Cerebellum (tissue), 4 donors: ENCODE measurements at places on chromosomes 7 and 10.
A peak's percentile ranks its signal among the peaks of the same experiment; 100 is the strongest.

DNA sequence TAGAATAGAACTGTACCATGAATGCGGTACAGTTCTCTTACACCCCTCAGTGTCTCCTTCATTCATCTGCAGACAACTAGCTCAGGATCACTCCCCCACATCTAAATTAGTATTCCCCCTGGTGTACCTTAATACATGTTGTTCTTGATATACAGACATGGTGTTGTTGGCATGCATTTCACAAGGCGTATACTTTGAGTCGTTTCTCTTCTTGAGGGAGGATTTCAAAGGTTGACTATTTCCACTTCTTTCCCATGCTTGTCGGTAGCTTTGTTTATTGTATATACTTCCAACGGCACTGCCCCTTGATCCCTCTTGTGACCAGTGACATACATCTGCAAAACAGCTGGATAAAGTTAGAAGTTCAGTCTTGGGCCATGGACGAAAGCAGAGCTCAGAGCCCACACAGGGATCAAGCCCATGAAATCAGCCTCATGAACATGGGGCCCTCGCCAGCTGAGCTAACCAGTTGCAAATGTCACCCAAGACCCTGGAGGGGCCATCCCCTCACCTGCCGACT, 8.6 kb downstream of the CPA4 start:
- DNase-seq: no peak

DNA sequence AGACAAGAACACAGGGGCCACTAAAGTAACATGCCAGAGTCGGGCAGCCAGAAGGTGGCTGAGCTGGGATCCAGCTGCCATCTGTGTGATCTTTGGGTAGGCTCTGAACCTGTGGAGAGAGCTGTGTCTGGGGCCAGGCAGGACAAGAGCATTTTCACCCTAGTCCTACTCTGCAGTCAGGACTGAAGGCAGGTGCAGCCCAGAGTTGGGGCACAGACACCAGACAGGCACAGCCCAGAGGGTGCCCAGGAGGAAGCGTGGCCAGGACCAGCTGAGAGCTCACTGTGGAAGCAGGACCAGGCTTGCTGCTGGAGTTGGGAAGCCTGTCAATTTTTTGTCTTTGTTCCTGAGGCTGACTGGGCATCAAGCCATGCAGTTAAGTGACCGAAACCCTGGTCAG, 113.6 kb downstream of the ADCY1 start:
- no peak for DNase-seq

GRCh38 chr7:157961731-157962457, 625.1 kb downstream of the DNAJB6 start:
- DNase-seq: no peak

DNA sequence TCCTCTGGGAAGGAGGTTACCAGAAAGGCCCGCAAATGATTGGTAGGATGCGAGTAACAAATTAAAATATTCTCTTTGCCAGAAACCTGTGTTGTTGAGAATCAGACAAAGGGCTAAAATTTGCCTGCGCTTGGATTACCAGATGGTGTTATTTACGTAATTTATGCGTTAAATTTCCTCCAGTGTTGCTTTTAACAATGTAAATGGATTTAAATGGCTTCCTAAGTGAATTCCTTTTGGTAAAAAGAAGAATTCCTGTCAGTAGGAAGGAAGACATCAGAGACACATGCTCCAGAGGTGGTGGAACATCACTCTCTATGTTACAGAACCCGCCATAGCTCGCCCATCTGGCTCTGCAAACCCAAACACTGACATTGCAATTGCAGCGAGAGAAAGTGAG, 520.6 kb downstream of the GALNT17 start:
- DNase-seq: no peak

DNA sequence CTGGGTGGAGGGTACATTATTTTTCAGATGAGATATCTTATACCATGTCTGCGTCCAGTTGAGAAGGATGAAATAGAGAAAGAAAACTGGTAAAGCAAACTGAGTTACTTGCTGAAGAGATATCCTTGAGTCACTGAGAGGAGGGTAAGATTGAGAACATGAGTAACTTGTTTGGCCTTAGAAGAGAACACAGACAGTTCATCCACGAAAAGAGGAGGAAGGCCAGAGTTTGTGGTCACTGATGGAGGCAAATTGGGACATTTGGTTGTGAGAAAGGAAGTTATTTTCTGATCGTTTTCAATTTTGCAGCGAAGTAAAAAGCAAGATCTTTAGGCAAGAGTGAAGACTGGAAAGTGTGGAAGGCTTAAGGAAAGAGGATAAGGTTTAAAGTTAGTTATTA, 15.6 kb downstream of the MBL2 start:
- no peak for DNase-seq

DNA sequence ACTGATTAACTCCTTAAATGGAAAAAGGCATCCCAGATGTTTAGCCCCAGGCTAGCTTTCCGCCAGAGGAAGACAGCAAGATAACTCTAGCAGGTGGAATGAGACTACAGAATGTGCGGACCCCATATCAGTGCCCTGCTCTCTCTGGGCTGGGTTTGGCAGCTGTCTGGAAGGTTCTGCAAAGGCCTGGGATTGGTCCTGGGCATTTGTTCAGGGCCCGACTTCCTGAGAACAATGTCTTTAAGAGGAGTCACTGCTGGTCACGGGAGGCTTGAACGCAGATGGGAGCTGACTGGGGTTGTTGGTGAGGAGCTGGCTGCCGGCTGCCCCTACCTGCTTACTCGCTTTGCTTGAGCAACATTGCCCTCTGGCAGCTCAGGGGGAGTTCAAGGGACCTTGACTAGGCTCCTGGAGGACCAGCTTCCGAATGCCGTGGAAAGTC, 130.6 kb upstream of the BTBD16 start:
- no peak for DNase-seq

- no peak for DNase-seq
Observed at GRCh38 chr7:49260538-49260937, 336.2 kb downstream of the CDC14C start.

- DNase-seq: no peak
Observed at GRCh38 chr10:71725998-71726579, 6.5 kb upstream of the C10orf105 start.

- DNase-seq: no peak
Observed at GRCh38 chr10:118321724-118322575, 20.2 kb downstream of the FAM204A start.

GRCh38 chr7:155353256-155353897, 55.7 kb downstream of the INSIG1 start:
- DNase-seq: no peak

DNA sequence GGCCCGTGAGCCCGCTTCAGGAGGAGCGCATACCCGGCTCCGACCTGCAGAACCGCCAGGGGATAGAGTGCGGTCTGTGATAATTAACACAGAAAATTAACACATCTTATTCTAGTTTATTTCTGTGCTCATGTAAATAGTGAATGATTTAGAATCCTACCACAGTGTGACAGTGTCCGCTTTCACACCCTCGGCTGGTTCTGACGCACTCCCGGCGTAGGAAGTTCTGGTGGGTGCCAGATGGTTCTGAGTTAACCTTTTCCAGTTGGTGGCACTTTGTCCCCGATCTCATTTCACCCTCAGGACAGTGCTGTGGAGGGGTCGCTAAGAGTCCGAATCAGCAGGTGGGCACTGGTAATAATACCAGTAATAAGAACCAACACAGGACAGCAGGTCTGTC, 28.3 kb upstream of the FXYD4 start:
- no peak for DNase-seq

DNA sequence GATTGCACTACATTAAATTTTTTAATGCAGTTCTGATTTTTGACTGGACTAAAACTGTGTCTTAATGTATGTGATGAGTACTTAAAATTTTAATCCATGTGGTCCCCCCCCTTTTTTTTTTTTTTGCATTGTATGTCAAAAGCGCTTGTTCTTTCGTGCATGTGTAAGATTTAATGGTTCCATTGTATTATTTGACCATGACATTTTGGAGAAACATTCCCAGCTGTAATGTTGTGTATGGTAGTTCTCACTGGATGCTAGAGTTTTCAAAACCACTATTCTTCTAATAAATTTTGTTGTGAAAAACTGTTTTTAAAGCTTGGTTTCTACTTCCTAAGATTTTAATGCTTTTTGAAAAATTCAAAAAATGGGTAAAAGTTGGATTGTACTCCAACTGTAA, 132.0 kb downstream of the LCOR start:
- DNase-seq: no peak

DNA sequence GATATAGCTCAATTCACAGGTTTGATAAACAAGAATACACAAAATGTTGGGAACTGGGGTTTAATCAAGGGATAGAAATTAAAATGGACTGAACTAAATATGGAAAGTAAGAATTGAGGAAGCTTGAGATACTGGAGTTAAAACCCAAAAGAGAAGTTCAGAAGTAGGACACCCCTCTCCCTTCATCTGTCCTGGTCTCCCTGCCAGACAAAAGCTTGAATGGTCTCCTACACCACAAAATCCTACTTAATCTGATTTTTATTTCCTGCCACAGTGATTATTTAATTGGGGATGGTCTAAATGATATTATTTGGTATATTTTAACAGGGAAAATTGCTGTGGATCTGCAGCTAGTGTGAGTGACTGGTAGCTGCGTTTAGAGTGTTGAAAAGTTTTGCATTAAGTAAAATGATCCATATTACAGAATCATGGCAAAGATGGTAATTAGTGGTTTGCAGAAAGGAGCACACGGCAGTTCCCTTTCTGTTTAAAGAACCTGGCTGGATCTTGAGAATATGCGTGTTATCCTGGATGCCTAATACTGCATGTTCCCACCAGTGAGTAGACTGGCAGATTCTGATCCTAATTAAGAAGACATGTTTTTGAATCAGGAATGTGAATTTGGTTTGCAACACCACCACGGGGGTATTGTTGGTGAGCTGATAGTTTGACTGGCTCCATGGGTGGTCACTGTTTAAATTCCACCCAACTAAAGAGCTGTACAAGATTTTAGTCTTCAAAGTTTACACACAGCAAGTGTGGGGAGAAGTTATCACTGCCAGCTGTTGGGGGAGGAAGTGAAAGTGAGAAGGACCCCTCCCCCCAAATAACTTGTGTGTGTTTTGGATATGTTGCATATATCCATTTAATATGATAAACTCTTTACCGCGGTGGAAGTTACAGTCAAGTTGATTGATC, 5.5 kb downstream of the RBM20 start:
- DNase-seq: no peak

DNA sequence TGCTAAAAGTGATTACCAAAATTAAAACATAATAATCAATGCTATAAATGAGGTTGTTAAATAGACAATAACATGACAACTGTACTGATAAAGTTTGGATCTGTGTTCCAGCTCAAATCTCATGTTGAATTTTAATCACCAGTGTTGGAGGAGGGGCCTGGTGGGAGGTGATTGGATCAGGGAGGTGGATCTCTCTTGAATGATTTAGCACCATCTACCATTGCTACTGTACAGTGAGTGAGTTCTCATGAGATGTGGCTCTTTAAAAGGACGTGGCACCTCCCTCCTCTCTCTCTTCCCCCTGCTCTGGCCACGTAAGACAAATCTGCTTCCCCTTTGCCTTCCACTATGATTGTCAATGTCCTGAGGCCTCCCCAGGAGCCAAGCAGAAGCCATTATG, 77.5 kb downstream of the HTR5A start:
- no peak for DNase-seq

- DNase-seq: no peak
Observed at GRCh38 chr7:39681887-39682441, 58.6 kb downstream of the RALA start.

DNA sequence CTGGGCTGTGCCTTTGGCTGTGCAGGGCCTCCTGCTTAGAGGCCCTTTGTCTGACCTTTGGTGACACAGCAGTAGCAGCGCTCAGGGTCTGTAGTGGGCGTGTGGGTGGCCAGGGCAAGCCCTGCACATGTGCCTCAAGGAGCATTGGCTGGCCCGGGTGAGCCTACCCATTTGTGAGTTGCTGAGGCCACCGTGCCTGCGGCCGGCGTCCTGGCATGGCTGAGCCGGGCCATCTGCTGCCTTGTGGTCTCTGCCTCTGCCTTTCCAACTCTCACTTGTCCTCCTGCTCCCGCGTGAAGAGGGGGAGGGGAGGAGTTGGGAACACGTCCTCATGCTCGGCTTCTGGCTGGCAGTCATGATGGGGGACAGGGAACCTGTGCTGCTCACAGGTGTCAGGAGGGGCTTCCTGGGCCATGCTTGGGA, 9.2 kb upstream of the ORAI2 start:
- DNase-seq: peak; percentile 88

DNA sequence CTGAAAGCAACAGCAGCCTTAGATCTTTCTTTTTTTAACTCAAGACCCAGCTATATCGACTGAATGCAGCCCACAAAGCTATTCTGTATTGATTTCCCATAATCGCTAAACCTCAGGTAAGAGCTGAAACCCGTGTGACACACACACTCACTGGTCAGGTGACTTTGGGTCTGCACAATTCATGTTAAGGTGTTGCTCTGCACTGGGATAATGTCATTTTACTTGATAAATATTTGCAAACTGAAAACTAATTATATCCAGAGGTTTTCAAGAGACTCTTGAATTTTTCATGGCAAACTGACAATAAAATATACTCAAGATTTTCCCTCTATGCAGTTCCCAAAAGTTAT, 33.1 kb downstream of the SCRN1 start:
- no peak for DNase-seq

DNA sequence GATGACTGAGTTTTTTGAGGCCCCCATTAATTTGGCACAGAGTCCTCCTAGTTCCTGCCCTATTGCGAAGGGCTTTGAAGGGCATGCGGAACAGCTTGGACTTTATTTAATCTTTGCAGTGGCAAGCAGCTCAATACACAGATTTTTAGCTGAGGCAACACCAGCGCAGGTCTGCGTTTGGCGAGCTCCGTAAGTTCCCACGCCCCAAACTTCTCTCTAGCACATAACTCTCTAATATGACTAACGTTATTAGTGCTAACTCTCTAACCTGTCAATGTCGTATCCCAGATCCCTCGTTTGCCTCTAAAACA, 366 bp upstream of the TAF3 start:
- no peak for DNase-seq

- no peak for DNase-seq
Observed at GRCh38 chr7:101868191-101868950, 50.9 kb downstream of the CUX1 start.

DNA sequence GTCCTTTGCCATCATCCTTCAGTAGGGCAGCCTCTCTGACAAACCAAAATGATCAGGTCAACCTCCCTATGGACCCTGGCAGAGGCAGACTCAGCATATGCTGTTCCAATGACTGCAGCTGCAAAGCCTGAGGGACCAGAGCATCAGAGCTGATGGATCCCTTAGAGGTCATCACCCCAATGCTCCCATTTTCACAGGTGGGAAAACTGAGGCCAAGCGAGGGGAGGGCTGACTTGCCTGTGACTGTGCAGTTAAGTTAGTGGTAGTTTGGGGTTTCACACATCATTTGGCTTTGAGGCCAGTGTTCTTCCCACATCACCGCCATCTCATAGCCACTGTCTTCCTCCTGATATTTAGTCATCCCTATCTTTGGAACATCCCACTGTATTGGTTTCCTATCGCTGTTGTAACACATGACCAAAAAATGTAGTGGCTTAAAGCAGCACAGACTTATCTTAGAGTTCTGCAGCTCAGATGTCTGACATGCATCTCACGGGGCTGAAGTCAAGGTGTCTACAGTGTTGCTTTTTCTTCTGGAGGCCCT, 69.3 kb upstream of the PDZD8 start:
- no peak for DNase-seq

- no peak for DNase-seq
Observed at GRCh38 chr7:47354831-47355541, 226.9 kb downstream of the TNS3 start.
